Stimulated activated CD4-positive, alpha-beta T cell treated with anti-CD3 and anti-CD28 coated beads, Interleukin-1b, Interleukin-23, amount 100 ng/mL, for 4 hours (primary cell): ENCODE measurements at places on chromosomes 11 and 22.

- DNase-seq, result no peak
Measured at GRCh38 chr11:83035070-83035854, 36.4 kb downstream of the RAB30 start.

- no peak for DNase-seq
Measured at GRCh38 chr22:46738647-46739093, 618 bp upstream of the CERK start.

DNA sequence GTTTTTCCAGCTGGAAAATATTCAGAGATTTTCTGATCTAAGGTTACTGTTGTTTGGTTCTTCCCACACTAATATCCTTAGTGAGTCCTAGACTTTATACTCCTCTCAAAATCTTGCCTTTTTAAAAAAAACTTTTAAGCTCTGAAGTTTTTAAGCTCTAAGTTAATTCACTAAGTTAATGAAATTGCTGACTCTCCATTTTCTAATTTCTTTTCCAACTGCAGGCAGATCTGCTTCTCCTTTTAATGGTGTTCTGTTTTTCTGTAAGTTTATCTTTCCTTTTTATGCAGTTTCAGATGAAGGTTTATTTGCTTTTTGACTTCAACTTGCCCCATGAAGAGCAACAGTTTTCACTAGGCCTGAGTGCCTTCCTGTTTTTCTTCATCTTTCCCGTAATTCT, 125.8 kb upstream of the ARHGAP42 start:
- no peak for DNase-seq

DNA sequence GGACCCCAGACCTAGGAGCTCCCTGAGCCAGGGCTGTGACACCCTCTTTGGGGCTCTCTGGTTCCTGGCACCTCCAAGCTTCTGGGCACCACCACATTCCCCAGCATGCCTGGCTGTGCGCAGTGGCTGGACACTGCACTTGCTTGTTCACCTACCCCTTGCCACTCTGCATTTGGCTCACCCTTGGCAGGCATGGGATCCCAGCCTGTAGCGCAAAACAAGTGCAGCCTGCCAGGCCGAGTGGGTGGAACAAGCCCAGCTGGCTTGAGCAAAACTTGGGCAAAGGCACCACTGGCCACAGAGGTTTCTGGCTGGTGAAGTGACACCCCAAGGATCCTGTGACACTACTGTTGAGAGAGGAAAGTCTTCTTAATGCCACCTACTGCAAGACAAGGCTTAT, 57.3 kb downstream of the CCDC34 start:
- DNase-seq, result no peak

DNA sequence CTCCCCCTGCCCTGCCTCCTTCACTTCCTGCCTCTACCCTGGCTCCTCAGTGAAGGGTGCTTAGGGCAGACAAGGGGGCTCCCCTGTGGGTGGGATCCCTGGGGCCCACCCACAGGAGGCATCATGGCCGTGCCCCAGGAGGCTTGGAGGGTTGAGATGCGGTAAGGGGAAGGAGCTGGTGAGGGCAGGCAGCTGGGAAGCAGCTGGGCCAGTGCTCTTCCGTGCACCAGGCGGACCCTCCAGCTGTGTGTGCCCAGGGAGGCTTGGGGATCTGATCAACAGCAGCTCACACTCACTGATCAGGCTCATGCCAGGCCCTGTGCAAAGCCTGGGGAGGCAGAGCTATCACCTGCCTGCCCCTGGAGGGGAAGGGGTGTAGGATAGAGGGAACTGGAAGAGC, 59.3 kb upstream of the TTLL12 start:
- no peak for DNase-seq

DNA sequence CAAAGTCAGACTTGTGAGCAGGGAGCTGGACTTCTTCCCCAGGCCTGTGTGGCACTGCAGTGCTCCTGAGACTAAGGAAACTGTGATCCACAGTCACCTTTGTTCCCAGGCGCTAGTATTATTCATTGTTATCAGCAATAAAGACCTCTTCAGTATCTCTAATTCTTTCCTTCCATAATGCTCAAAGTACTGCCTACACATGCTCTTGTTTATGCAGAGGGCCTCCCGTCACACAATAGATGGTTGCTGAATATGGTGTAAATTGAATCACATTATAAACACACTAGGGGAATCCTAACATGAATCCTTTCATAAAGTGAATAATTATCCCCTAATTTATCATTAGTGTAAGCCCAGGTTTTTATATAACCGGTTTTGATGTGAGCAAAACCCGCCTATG, 493.3 kb downstream of the BUD13 start:
- no peak for DNase-seq

DNA sequence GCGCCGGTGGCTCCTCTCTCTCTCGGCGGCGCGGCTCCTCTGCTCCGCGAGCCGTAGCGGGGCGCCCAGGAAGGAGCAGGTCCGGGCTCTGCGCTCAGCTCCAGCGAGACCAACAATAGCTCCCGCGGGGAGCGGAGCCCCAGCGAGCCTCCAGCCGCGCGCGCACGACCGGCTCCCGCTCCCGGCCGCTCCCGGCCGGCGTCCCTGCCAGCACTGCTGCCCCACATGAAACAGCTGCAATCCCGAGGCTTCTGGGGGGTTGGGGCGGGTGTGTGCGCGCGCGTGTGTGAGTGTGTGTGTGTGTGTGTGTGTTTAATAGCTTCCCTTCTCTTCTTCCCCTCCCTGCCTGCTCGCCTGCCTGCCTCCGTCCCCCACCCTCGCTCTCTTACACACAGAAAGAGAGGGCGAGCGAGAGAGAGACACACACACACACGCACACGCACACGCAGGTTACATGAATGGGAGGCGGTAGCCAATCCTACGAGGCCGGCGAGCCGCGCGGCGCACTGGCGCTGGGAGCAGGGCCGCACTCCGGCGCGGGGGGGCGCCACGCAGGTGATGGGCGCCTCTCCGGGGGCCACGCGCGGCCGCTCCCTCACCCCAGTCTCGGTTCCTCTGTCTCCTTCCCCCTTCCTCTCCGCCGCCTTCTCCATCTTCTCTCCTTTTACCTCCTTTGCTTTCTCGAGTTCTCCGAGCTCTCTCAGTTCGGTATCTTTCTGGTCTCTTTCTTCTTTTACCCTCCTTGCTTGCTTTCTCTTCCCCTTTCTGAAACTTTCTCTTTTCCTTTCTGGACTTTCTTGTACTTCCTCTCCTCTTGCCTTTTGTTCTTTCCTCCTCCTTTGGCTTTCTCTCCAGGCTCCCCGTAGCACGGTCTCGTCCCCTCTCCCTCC, at the start of gene TENM4:
TENM4 (minus strand) TSS at position 460 of the 890 bp plus-strand sequence. CDS start 371,086 bp downstream, outside the sequence.
- no peak for DNase-seq

DNA sequence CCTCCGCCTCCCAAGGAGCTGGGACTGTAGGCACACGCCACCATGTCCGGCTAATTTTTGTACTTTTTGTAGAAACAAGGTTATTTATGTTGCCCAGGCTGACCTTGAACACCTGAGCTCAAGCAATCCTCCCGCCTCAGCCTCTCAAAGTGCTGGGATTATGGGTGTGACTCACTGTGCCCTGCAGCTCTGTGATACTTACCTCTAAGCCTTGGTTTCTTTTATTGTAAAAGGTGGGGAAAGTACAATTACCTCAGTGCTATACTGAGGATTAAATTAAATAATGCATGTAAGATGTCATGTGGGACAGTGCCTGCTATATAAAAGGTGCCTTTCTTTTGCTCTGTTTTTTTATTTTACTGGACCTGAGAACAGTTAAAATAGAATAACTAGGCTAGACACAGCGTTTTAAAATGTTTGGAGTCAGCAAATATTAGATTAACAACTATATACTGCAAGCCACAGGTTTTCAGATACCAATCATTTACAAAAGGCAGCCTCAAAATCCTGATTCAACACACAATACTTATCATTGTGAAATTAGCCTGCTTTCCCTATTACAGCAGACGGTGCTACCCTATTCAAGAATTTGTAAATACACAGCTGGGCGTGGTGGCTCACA, 30.0 kb downstream of the PRR14L start:
- no peak for DNase-seq

DNA sequence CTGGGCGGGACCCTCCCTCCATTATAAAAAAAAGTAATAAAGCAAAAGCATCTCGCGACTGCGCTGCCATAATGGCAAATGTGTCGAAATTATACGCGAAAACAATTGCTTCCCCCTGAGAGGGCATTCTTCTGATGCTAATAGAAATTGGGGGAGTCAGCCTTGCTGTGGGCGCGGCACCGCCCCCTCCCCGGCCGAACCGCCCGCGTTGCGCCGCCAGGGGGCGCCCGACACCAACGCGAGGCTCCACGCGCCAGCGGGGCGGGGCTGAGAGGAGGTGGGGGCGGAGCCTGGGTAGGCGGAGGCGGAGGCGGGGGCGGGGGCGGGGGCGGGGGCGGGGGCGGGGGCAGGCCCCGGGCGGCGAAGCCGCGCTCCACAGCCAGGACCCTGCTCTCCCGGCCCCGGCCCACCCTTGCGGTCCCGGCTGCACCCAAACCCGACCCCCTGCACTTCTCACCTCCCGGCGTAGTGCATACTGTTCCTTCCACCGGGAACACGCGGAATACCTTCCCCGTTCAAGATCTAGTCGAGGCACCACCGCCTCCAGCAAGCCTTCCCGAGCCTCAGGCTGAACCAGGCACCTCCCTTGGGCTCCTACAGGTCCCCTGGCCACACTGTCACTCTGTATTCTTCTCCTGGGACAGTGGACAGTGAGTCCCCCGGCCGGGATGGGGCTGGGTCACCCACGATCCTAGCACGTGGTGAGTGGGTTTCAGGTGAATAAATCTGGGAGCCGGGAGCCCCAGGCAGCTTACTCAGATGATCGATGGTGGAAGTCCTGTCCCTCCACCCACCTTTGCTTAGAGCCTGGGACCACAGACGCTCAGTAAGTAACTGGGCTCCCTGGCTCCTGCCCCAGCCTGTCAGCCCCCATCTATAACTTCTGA, 15.5 kb upstream of the UPK3A start:
- peak; percentile 90 for DNase-seq

DNA sequence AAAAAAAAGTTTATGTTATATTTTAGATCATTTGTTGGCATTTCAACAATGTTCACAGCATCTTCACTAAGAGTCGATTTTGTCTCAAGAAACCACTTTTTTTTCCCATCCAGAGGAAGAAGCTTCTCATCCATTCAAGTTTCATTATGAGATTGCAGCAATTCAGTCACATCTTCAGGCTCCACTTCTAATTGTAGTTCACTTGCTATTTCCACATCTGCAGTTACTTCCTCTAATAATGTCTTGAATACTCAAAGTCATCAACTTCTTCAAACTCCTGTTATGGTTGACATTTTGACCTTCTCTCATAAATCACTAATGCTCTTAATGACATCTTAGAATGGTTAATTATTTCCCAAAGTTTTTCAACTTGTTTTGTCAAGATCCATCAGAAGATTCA, 61.3 kb upstream of the CHORDC1 start:
- DNase-seq, result no peak

- no peak for DNase-seq
Measured at GRCh38 chr22:20949698-20950183, 17.3 kb upstream of the AIFM3 start.

DNA sequence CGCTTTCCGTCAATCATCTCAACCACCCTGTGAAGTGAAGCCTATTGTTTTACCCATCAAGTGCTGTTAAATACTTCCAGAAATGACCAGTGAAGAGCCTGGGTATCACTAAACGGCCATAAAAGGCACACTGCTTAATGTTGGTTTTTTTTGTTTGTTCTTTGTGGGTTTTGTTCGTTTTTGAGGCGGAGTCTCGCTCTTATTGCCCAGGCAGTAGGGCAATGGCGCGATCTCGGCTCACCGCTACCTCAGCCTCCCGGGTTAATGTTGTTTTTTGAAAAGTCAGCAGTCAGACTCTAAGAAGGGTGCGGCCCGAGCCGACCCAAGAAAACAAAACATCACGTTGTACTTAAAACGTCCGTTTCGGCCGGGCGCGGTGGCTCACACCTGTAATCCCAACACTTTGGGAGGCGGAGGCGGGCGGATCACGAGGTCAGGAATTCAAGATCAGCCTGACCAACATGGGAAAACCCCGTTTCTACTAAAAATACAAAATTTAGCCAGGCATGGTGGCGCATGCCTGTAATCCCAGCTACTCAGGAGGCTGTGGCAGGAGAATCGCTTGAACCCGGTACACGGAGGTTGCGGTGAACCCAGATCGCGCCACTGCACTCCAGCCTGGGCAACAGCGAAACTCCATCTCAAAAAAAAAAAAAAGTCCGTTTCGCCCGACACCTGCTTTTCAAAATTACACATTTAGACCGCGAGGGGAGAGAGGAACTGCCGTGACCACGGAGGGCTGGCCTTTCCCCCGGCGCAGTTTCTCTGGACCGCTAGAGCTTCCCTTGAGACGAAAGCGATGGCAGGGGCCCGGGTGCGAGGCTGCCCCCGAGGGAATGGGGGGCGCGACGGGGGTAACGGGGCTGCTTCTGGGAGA, 714 bp downstream of the CD59 start:
- DNase-seq, result no peak

GRCh38 chr11:75532200-75533048, 6.7 kb upstream of the GDPD5 start:
- DNase-seq, result peak; percentile 86

DNA sequence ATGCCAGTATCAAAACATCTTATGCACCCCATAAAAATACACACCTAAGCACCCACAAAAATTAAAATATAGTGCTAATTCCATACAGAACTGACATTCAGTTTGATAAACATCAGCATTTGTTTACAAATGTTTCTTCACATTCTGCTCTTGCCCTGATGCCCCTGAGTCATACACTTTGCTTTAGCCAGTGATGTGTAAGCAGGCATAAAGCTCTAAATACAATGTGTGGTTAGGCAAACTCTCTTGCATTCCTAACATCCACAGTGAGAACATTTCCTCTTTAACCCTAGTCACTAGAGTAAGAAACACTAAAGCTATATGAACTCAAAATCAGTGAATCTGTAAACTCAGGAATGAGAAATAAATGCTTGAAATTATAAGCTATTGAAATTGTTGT, 1060.7 kb downstream of the FAM181B start:
- DNase-seq, result no peak

DNA sequence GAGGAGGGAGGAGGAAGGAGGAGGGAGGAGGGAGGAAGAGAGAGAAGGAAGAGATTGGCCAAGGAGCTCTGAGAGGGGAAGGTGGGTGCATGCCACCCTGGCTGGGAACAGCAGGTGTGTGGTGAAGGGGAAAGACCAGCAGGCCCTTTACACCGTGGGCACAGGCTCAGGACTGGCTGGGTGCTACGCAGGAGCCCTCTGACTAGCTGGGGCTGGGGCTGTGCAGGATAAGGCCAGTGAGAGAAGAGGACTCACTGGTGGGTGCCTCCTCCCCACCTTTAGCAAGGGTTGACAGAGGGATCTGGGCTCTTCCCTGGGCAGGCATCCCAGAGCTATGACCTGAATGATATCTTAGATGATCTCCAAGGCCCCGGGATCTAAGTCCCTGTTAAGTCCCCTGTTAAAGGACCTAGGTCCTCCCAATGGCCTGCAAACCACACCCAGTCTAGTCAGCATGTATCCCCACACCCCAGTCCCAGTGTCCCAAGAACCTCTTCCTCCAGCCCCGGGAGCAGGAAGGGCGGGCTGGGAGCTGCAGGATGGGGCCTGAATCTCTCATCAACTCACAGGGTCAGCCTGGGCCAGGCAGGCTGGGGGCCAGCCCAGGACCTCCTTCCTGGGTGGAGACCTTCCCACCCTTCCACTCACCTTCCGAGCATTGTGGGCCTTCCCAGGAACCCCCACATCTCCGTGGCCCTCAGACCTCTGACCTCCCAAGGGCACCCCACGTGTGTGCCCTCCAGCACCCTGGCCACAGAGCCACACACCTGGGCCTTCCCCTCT, 55.4 kb downstream of the CDKN1C start:
- DNase-seq, result no peak
